ENCODE measurements at places on chromosomes 2 and 18.
A peak's percentile ranks its signal among the peaks of the same experiment; 100 is the strongest.

- no peak for DNase-seq
Measured at GRCh38 chr18:49025426-49025766, 74.6 kb upstream of the SMAD7 start.

DNA sequence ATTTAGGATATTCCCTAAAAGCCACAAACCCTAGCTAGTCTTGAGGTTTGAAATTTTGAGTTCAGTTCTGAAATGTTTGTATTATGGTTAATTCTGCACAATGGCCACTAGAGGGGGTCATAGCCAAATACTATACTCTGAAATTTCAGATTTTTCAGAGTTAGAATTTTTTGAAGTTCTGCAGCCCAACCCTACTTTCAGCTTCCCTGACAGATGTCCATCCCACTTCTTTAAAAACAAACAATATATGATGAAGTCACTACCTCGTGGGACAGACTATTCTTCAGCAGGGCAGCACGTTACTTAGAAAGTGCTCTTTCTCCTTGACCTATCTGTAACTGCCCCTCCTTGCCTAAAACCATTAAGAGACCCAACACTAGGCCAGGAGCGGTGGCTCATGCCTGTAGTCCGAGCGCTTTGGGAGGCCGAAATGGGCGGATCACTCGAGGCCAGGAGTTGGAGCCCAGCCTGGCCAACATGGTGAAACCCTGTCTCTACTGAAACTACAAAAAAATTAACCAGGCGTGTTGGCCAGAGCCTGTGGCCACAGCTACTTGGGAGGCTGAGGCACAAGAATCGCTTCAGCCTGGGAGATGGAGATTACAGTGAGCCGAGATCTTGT, 48.2 kb upstream of the PAPOLG start:
- no peak for DNase-seq

DNA sequence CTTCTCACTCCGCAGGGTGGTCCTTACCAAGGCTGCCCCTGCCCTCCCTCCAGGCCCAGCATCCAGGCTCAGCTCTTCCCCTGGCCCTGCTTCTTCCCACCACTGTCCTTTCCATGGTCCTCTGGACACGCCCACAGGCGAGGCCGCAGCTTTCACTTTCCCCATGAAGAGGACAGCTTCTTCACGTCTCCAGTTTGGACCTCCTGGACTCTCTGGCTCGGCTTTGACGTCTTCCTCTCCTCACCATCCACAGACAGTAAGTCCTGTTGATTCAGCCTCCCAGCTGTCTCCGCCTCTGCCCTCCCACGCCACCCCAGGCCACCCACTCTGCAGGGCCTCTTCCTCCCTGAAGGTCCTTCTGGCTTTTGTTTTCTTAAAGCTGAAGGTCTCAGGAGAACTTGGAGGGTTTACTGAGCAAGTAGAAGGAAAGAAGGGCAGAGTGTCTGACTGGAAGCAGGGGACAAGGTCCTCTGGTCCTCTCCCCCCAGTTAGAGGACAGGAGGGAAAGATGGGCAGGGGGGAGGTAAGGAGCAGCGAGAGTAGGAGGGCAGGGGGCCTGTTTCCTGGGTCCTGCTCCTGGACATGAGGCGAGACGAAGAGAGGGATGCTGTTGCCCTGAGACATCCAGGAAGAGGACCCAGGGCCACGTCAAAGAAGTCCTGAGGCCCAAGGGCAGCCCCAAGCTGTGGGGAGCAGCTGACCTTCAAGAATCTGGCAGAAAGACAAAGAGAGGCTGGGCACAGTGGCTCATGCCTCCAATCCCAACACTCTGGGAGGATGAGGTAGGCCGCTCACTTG, 24.7 kb upstream of the NMUR1 start:
- DNase-seq, result no peak

DNA sequence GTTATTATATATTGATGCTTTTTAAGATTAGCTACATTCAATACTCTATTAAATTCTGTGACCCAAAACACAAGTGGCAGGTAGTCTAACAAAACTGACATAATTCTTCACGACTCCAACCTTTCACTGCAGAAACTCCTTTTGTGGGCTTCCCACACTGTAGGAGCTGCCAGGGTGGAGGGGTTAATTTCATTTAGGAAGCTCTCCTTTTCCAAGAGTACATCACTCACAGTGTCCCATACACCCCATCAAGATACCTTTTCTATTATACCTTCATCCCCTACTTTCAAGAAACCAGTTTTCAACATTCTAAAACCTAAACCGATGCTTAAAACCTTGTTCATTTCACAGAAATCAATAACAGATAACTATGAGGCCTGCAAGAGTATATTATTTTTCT, 825 bp downstream of the THUMPD2 start:
- DNase-seq, result no peak

DNA sequence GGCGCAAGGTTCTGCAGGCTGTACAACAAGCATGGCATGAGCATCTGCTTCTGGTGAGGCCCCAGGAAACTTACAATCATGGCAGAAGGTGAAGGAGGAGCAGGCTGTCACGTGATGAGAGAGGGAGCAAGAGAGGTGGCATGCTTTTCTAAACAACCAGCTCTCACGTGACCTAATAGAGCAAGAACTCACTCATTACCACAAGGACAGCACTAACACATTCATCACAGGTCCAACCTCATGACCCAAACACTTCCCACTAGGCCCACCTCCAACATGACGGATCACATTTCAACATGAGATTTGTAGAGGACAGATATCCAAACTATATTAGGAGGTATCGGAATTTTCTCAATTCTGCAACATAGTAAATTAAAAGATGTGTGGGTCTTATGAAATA, 108.8 kb upstream of the DLX2 start:
- no peak for DNase-seq

DNA sequence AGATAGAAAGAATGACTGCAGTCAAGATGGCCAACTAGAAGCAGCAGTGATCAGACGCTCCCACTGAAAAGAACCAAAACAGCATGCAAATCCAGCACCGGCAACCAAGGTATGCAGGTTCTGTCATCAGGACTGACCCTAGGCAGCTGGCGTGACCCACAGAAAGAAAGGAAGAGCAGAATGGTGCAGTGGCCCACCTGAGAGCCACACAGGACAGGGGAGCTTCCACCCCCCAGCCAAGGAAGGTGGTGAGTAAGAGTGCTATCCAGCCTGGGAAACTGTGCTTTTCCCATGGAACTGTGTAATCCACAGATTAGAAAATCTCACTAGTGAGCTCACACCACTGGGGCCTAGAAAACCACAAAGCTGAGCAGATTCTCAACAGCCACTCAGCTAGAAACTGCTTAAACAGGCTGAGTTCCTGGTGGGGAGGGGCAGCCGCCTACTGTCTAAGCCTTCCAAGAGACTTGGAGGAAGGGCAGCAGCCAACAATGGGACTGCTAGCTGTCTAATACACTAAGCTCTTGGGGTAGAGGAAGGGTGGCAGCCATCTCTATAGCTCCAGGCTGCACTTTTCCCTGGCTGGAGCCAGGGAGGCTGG, 127.9 kb downstream of the EVA1A start:
- no peak for DNase-seq

GRCh38 chr2:201223089-201224073, 37.0 kb upstream of the CASP8 start:
- no peak for DNase-seq

DNA sequence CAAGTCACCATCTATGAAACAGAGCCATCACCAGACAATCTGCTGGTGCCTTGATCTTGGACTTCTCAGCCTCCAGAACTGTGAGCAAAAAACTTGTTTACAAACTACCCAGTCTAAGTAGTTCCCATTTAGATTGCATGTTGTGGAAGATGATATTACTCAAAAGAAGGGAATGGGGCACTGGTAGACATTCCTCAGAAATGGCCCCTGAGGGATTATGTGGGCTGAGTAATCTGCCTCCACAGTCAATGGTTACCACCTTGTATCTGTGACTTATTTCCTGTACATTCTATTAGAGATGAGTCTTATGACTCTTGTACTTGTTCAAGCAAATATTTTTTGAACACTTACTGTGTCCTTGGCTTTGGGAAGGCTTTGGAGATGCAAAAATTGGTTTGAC, 160.4 kb downstream of the NUP35 start:
- DNase-seq, result no peak

DNA sequence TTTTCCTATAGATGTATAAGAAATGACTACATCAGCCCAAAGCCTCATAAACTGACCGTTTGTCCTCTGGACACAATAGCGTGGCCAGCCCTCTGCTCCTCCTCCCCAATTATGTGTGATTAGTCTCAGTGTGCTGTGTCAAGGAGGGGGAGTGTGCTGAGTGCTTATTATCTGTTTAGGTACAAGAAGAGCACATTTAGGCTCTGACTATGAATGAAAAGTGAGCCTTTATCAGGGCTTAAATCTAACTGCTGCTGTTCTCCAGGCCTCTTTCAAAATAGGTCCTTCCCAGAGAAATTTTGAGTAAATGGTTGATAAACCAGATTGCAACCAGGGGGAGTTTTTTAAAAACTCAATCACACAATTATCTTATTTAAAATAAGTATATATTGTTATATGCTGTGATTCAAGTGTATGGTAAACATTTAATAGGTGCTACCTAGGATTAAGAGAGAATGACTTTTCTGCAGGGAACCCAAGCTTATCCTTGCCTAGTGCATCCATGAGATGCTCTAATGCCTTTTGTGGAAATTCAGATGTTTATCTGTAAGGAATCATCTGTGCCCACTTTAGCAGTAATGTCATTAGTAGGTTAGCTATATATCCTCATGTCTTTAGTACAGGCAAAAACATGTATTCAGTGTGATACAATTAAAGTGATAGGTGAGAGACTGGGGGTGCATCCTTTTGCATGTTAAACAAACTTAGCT, 168.7 kb upstream of the SIX3 start:
- peak; percentile 84 for DNase-seq

GRCh38 chr2:70979626-70980025, 1.2 kb downstream of the ANKRD53 start:
- DNase-seq, result no peak

DNA sequence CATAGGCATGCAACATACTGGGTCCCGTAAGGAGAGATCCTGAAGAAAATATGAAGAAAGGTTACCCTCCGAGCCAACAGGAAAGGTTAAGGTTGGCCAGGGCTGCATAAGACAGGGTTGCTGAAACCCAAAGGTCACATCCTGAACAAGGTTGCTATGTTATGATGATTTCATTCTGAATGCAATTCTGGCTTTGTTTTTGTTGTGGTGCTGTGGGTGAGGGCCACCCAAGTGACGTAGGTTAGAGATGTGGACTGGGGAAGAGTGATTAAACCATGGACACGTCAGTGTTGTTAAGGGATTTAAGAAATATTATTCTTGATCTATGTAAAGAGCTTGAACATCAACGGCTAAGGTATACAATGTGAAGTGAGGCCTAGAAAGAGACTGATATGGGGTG, 60.0 kb downstream of the ZEB2 start:
- DNase-seq, result no peak

DNA sequence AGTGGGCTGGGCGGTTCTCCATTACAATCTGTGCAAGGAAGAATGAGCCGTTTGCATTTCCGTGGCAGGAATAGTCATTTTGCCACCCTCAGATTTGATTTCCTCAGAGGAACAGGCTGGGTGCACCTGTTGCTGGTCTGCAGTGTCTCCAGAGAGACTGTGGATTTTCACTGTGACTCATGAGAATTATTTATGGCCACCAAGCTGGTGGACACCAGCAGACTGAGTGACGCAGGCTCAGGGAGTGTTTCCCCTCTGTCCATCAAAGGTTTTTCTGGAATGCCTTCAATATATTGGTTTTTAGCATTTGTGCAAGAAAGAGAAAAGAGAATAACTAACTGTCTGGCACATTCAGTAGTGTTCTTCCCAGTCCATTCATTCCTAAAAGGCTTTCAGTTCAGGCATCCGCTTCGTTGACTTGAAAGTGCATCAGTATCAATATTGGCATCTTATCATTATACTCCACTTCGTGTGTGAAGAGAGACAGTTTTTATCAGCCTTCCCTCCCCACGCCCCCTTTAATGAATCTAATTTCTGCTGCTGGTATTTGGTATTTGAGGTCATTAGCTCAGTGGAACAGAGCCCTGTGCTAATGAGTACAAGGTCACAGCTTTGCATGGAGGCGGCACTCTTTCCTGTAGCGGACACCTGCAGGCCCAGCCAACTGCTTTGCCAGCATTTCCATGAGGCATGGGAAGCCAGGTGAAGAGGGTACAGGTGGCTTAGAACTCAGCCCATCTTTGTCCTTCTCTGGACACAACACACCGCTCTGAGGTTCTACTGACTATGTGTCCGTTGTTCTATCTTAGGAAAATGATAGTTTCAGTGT, 39.9 kb downstream of the PRKCE start:
- no peak for DNase-seq

DNA sequence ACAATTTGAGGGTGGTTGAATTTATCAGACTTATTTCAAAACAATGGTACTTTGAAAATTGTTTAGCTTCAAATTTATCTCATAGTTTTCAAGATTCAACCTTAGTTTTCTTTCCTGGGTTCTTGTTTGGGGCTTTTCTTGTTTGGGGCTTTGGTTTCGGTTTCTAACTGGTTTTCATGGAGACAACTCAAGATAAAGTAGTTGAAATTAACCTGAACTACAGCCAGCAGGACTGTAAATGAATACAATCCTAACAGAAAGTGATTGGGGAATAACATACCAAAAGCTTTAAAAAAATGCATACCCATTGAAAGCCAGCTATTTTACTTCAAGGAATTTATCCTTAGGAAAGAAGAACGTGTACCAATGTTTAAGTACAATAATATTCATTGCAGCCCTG, 133.5 kb upstream of the SLC14A2 start:
- DNase-seq, result no peak

- no peak for DNase-seq
Measured at GRCh38 chr2:43307973-43308372, 81.6 kb upstream of the ZFP36L2 start.

- no peak for DNase-seq
Measured at GRCh38 chr2:70385966-70386595, 84.2 kb upstream of the FAM136A start.

DNA sequence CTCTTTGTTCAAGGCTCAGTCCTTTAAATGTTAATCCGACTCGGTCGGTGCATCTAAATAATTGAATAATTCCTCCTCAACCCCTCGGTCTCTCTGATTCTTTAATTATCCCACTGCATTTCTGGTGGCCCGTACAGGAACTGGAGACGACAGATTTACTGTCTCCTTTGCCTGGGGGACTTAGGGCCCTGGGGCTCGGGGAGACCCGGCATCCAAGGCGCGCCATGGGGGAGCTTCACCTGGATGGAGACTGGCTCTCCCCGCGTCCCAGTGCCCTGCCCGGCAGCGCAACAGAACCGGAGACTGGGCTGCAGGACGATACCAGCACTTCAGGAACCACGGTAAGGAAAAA, 47.7 kb upstream of the SELENOI start:
- no peak for DNase-seq

DNA sequence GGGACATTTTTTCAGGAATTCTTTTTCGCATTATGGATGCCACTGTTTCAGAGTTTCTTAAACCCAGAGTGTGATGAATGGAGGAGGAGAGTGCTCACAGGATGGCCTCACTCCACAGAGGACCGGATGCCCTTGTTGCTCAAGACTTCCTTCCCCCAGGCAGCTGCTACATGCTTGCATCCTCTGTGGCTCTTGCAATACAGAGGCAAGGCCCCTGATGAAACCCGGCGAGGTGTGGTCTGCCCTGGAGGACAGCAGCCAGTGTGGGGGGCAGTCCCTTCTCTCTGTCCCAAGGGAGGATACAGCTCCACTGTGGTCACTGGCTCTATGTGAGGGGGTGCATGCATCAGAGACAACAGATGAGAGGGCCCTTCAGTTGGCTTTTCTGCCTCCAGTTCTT, 109.6 kb downstream of the SH3RF3 start:
- DNase-seq, result no peak

GRCh38 chr2:41710944-41711343, 336.9 kb upstream of the PKDCC start:
- no peak for DNase-seq
